ENCODE measurements at places on chromosomes 16 and 17.

- DNase-seq, result no peak
These were observed 119.1 kb downstream of the FTO start for GRCh38 chr16:53822936-53823529.

- peak; percentile 82 for DNase-seq
These were observed at the start of gene CKLF for GRCh38 chr16:66552286-66553177. Gene CKLF (plus strand): TSS chr16:66552576. CDS start chr16:66552716, 140 bp downstream.

GRCh38 chr17:16287563-16288027 lies 65.7 kb downstream of the CENPV start:
- no peak for DNase-seq

DNA sequence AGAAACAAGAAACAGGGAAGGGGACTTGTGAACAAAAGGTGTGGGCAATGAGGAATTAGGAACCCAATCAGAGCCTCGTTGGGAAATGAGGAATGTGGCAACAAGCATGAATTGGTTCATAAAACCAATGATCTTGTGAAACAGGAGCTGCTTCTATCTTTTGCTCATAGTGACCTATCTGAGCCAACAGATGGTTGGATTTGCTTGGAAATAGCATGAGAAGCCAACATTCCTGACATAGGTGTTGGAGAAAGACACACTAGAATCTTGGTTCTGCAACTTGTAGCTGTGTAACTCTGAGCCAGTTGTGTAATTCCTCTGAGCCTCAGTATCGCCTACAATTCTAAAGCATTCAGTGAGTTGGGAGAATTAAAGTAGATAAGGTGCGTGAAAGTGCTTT lies 251.9 kb upstream of the AXIN2 start:
- no peak for DNase-seq

GRCh38 chr17:4715063-4715744 lies 4.8 kb downstream of the ARRB2 start:
- DNase-seq, result no peak

DNA sequence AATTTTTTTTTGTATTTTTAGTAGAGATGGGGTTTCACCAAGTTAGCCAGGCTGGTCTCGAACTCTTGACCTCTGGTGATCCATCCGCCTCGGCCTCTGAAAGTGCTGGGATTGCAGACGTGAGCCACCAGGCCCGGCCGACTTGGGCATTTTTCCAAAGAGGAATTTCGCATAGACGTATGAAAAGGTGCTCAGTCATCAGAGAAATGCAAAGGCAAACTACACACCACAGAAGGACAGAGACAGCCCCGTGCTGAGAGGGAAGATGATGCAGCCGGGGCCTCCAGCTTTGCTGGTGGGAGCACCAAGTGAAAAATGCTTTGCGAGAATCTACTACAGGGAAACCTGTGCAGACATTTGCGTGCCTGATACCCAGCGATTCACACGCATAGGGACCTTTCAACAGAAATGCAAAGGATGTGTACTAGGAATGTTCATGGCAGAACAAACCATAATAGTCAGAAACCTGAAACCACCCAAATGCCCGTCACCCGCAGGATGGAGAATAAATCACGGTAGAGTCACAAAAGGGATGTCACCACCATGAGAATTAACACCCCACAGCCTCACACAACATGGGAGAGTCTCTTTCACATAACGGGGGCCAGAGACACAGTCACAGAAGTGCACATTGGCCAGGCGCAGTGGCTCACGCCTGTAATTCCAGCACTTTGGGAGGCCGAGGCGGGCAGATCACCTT lies 5.2 kb downstream of the RAB40B start:
- no peak for DNase-seq

DNA sequence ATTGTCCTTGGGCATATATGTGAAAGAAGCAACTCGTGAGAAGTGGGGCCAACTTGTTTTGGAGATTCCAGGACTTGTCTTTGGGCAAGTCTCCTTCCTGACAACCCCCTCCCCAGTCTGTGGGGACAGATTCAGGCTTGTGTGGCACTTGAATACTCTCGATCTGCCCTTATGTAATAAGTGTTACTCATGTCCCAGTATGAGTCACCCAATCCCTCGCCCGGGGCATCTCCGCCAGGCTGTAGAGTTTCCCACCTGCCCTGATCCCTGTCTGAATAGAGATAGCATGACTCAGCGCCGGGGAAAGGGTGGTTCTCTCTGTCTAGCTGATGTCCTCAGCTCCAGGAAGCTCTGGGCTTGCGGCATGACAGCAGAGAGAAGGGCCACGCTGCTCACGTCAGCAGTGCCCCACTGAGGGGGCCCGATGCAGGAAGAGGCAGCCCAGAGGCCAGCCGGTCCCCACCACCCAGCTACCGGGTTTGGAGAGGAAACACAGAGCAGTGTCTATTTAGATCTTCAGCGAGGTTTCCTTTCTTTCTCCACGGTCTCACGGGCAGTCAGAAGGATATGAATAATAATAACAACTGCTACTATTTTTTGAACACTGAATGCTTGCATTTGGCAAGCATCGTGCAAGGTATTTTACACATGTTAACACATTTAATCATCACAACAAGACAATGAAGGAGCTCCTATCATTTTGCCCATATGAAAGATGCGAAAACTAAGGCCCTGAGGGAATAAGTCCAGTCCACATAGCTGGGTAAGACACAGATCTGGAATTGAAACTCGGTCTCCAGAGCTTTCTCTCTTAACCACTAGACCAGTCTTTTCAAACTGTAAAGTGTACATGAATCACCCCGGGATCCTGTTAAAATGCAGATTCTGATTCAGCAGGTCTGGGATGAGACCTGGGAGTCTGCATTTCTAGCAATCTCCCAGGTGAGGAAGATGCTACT lies 426.7 kb upstream of the MAF start:
- no peak for DNase-seq
